ENCODE measurements at places on chromosomes 6 and 20.
A peak's percentile ranks its signal among the peaks of the same experiment; 100 is the strongest.

DNA sequence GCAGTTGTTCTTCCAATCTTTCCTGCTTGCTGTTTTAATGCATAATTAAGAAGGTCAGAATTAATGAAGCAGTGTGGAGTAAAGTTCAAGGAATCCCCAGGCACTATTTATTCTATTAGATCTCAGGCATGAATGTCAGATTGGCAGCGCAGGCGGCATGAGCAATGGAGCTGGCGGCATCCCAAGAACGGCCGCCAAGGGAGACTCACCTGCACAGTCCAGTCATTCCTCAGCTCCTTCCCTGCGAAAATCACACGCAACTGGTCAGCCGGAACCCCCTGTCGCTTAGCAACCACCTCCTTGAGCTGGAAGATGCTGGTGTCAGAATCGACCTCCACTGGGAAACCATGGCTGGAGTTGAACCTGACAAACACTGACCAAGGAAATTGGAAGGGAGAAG, 284.5 kb downstream of the PRKN start:
- no peak for DNase-seq

DNA sequence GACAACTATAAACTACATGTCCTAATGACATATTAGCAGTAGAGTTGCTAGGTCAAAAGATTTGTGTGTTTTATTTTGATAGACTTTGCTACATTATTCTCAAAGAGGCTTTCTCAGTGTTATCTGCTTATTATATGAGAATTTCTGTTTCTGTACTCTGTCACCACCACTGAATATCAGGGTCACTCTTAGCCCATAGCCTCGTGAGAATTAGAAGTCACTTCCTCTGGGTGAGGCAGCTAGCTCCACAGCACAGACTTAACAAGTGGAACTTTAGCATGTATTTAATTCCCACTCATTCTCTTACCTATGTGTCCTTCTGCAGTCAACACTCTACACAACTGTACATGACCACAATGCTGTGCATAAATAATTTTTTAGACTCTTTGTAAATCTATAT, 6.7 kb downstream of the PHACTR2 start:
- DNase-seq: no peak

- DNase-seq: no peak
Measured at GRCh38 chr20:2244993-2245392, 50.8 kb upstream of the TGM3 start.

DNA sequence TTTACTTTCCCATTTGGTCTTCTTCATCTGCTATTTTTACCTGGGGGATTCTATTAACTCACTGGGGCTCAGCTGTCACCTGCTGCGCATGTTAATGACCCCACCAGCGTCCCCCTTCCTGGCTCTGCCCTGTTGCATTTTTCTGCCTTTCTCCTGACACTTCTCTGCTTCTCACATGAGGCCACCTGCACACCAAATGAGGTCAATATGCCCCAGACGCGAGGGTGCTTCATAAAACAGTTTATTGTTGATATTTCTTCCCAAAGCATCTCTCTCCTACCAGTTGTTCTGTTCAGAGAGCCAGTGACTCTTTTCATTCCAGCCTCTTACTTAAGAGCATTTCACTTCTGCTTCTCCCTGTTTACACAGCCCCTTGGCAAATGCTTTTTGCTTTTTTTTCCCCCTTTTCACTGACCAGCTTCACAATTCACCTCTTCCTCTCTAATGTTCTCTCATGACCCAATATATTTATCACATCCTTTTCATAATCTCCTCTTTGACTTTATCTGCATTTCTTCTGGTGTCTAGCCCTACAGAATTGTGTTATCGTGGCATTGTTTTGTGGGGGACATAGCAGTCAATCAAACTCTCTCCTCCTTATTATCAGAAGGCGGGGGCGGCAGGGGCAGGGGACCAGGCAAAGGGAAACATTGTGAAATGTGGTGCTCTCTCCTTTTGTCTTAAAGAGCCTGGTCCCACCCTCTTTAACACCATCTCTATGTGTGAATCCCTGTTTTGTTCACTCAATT, 545.8 kb upstream of the CITED2 start:
- DNase-seq: no peak

DNA sequence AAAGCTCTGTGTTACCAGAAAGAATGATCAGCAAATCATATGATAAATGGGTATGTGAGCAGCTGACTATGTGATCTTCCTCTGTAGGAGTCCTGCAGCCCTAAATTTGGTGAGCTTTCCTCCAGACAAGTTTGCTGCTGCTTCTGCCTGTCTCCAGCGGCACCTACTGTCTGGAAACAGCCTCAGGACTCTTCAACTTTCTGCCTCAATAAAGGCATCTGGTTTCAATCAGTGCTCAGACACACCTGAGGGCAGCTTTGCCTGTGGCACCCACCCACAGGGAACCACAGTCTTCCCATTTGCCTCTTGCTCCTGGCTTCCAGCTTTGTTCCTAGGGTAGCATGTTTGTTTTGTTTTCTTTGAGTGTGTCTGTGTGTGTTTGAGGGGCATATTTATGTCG, 727.9 kb upstream of the MAN1A1 start:
- DNase-seq: peak; percentile 69

DNA sequence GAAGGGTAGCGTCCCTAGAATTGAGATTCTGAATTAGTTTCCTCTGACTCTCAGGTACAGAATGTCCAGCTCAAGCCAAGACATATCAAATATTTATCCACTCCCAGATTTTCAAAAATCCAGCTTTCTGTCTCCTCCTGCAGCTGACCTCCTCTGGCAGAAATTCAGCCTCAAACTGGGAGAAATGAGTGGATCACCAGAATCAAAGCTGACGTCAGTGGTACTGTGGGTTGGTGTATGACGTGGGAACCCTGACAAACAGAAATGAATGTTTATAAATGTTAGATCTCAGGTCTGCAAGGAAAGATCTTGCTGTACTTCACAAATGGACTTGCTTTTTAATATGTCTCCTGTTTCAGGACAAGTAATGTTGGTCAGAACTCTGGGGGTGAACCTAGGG, 595.0 kb downstream of the PTPRT start:
- DNase-seq: no peak

- DNase-seq: no peak
Measured at GRCh38 chr20:15056246-15056645, 718.8 kb upstream of the FLRT3 start.

DNA sequence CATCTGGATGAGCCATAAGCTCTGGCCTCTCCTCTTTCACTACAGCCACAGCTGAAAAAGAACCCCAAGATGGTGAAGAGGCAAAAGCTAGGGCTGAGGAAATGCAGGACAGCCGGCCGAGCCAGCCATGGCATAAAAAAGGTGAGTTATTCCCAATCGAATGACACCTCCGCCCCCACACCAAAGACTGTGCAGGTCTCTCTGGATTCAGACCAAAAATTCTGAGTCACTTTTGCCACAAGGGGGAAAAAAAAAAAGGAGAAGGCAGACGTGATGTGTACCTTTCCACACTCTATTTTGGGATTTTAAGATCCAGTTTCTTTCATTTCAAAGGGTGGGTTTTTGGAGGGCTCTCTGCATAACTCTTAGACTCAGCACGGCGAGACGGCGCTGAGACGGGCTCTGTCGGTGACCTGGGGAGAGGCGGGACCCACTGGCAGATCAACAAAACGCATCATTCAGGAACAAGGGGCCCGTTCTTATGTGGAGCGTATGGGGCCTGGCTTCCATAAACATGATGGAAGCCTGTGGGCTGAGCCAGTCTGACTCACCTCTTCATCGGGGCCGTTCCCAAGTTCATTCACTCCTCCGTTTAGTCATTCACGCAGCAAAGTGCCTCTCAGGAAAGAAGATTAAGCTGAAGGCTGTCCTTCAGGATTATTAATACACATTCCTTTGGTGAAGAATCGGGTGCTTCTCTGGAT, 54.8 kb downstream of the NFATC2 start:
- DNase-seq: peak; percentile 86

GRCh38 chr6:5096482-5096881, 11.3 kb downstream of the PPP1R3G start:
- DNase-seq: no peak

GRCh38 chr6:113644861-113645575, 212.1 kb upstream of the MARCKS start:
- DNase-seq: peak; percentile 24

DNA sequence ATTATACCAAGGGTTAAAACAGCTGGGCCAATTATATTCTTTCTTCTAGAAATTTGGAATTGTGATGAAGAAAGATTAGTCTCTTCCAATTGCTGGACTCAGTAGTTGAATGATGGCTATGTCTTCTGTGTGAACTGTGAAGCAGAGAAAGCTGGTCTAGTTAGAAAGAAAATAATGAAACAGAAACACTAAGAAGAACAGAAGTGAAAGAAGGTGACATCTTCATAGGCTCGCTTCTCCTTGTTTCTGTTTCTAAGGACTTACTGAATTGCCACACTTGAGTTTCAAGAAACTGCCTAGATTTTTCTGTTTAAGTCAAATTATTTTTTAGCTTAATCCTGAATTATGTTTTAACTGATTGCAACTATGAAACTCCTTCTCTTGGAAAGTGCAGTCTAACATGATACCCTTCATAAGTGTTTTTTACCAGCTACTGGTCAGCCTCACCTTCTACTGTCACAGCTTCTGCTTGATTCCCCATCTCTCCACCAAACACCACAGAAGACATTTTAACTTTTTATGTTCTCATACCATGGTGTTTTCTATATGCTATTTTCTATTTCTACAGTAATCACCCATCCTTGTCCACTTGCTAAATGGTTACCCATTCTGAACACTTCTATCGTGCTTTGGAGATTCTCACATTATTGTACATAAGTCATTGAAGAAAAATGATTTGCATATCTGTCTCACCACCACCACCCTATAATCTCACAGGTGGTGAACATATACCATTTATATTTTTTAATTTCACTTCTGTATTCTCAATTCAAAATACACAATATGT, 268.8 kb downstream of the GRIK2 start:
- DNase-seq: no peak

DNA sequence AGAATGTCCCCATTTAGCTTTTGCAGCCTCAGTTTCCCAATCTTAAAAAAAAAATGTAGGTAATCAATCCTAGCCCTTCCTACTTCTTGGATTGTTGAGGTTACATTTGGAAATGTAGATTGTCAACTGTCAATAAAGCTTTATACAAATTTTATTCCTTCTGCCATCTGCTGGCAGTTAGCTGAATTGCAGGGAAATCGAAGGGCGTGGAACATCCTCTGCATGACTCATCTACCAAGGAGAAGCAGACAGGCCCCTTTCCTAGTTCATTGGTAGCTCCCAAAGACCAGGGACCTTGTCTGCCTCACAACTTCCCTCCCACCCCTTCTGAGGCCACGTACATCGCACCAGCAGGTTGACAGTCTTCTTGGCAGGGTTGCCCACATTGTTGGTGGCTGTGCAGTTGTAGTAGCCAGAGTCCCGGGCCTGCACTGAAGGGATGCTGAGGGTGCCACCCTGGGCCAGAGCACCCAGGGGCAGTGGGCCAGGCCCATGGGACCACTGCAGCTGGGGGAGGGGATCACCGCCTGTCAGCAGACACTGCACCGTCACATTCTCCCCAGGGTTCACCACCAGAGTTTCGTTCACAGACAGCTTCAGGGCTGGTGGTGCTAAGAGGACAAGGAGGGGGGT, 43.6 kb downstream of the MDGA1 start:
- DNase-seq: peak; percentile 69

- DNase-seq: no peak
Measured at GRCh38 chr20:48862279-48862678, 34.5 kb upstream of the PREX1 start.

All from SK-MEL-5 (cell line).